ENCODE measurements at places on chromosomes 2 and 18.

GRCh38 chr2:126975671-126976655 is 77.3 kb downstream of the TEX51 start:
- no peak for DNase-seq

DNA sequence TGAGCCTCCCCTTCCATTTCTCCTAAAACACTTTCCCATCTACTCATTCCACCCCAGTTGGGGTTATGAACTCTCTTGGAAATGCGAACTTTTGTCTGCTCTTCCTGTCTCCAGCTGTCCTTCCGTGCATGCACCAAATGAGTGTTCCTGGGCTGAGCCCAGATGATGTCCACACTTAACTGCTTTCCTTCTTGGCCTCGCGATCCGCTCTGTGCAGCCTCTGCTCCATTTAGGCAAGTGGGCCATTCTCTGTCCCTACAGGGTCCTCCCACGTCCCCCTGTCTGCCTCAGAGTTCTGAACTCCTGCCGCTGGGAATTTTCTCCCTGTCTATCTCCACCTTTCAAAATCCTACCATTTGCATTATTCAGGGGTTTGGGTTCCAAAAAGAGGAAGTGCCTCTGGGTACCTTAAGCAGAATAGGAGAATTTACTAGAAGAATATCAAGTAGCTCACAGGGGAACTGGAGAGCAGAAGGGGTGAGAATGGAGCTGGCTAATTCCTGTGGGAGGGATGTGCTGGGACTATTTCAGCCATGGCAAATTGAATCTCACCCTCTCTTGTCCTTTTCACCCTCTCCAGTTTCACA is 4.7 kb upstream of the NCK2 start:
- DNase-seq = no peak

DNA sequence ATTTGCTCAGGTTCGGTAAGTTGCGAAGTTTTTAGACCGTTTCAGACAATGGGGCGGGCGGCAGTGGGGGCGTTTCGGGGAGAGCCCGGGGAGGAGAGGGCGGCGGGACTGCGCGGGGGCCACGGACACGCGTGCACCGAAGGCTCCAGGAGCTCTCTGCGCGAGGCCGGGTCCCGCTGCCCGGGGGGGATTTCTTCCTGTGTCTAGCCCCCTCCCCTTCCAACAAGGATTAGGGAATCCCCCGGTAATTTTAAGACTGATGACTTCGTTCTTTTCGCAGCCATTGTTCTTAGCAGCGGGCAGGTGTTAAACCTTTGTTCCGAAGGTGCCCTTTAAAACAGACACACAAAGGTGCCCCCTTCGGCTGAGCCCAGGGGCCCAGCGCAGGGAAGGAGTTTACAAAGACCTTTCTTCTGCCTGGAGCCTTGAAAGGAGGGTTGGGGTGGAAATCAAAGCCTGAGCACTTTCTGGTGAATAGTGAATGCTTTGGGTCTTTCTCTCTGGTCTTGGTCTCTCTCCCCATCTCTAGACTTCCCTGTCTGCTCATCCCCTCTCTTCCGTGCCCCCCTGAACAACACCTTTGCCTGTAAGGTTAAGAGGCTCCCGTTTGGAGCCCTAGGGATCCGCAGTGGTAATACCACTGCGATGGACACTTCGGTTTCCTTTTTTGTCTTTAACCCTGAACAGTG is 2.1 kb downstream of the TRIB2 start:
- peak; percentile 51 for DNase-seq

DNA sequence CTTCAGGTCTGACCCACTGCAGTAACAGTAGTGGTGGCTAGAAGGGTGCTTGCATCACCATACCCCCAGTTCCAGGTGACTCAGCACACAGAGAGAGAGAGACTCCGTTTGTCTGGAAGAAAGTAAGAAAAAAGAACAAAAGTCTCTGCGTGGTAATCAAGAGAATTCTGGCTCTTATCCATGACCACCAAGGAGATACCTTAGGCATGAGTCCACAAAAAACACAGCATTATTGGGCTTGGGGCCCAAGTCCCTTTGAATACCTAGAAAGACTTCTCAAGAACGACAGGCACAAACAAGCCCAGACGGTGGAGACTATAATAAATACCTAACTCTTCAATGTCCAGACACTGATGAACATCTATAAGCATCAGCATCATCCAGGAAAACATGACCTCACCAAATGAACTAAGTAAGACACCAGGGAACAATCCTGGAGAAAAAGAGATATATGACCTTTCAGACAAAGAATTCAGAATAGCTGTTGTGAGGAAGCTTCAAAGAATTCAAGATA is 21.7 kb upstream of the BAZ2B start:
- DNase-seq = peak; percentile 83

DNA sequence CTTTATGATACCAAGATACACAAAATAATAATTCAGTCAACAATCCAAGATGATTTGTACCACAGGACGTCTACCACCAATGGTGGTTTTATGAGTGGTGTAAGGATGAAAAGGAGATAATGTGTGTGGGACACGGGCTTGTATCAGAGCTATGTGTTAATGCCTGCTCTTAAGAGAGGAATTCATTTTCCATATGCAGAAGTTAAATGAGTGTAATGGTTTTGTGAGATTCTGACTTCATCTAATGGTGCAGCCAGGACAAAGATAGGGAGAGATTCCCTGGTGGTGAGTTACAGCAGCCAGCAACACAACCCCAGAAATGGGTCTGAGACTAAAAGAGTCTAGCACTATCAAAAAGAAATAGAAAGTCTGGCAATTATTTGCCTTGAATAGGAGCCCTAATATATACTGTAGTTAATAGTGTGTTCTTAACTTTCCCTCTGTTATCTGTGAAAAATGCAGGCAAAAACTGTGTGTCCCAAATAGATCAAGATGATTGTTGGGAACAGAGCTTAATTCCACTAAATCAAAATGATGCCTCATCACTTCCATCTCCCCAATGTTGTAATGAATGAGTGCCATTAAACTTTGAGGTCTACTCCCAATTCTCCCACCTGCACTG is 455.0 kb upstream of the TCF4 start:
- no peak for DNase-seq

DNA sequence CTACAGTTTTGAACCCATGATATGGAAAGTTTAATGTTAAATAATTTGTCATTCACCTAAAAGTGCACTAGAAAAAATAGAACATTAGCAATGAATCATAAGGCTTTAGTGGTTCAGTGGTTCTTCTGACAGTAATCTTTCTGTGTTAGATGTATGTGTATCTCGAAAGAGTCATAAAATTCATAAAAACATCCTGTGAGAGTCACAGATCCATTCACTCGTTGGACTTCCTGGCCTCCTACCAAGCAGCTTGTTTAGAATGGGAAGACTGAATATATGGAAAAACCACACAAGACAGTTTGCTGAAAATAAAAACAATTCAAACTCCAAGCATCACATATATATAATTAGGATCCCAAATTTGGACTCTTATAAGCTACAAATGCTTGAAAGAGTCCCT is 34.8 kb downstream of the ADNP2 start:
- peak; percentile 76 for DNase-seq

- DNase-seq = no peak
Measured at GRCh38 chr2:112566104-112566503, 18.3 kb upstream of the CHCHD5 start.

DNA sequence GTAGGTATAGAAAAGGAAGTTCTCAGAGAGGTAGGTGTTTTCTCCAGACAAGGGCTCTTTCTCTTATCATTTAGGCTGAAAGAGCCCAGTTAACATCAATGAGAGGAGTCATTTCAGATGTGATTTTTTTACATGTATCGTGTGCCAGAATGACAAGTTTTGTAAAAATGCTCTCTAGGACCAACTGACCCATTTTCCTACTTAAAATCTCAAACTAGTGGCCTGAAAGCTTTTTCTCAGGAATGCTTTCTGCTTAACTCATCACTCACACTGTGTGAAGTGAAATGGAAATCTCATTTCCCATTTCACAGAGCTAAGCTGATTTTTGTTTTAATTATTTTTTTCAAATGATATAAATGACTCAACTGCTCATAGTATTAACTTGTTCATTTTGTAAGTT is 128.7 kb upstream of the CYP26B1 start:
- DNase-seq = peak; percentile 53

DNA sequence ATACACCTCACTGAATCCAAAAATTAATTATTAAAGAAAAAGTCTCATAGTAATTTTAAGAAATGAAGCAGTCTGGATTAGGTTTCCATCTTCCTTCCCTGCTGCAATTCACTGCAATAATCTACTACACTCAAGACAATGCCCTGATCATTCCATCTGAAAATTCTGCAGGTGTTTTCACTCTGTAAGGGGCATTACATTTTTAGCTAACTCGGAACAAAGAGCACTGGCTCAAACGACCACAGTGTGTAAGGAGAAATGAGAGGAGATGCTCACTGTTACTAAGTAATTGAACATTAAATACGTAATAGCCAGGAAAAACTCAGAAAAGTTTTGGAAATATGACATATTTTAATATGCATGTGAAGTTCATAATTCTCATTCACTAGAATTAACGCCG is 1.3 kb downstream of the B4GALT6 start:
- DNase-seq = no peak

DNA sequence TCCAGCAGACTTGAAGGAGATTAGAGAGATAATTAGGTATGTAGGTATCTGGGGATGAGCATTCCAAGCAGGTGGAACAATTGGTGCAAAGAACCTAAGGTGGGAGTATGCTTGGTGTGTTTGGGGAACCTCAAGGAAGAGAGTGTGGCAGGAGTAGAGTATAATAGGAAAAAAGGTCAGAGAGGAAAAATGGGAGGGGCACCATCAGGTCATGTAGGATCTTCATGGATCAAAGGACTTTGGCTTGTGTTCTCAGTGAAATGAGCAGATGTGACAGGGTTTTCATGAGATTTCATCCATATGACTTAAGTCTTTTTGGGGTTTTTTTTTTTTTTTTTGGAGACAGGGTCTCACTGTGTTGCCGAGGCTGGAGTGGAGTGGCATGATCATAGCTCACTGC is 47.3 kb downstream of the RBBP8 start:
- no peak for DNase-seq

DNA sequence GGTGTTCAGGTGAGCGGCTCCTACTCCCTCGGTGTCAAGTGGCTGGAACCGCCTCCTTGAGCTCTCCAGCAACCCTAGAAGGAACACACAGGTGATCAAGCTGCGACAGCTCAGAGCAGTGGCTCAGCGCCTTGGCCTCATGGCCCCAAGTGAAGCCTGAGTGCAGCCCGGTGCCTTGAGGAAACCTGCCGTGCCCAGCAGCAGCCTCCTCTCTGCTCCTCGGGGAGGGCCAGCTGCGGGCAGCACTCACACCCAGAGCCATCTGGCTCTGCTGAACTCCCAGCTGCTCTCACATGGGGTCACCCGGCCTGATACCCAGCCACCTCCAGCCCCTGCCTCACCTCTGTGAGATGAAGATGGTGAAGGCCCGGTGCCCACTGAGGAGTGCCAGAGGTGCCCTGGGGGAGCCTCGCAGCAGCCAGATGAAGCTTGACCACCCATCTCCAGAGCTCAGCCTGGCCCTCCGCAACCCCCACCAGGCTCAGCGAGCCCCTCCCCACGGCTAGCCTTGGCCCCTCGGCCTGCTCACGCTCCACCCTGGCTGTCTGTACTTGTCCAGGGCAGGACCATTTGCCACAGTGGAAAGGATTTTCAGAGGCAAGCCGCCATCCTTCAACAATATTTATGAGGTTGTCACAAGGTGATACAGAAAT is 70.6 kb upstream of the RAB6C start:
- DNase-seq = no peak

GRCh38 chr2:18549083-18549482 is 11.4 kb downstream of the RDH14 start:
- no peak for DNase-seq

GRCh38 chr2:167595839-167596471 is 651.4 kb downstream of the STK39 start:
- no peak for DNase-seq

- DNase-seq = no peak
Measured at GRCh38 chr2:2142345-2142744, 188.7 kb downstream of the MYT1L start.

GRCh38 chr2:102453501-102453900 is 19.5 kb upstream of the SLC9A4 start:
- no peak for DNase-seq

- peak; percentile 95 for DNase-seq
Measured at GRCh38 chr2:143524119-143524553, 394.9 kb downstream of the ARHGAP15 start.

- no peak for DNase-seq
Measured at GRCh38 chr18:2148823-2149222, 422.5 kb downstream of the METTL4 start.

- DNase-seq = no peak
Measured at GRCh38 chr2:84800194-84800805, 80.6 kb downstream of the TRABD2A start.

GRCh38 chr2:100580367-100581276 is 17.8 kb downstream of the PDCL3 start:
- DNase-seq = no peak

GRCh38 chr2:30800159-30800558 is 7.1 kb downstream of the CAPN13 start:
- no peak for DNase-seq

- DNase-seq = peak; percentile 63
Measured at GRCh38 chr2:237293978-237294377, 120.0 kb downstream of the COL6A3 start.

- DNase-seq = peak; percentile 81
Measured at GRCh38 chr2:197229509-197230443, 80.8 kb downstream of the ANKRD44 start.

DNA sequence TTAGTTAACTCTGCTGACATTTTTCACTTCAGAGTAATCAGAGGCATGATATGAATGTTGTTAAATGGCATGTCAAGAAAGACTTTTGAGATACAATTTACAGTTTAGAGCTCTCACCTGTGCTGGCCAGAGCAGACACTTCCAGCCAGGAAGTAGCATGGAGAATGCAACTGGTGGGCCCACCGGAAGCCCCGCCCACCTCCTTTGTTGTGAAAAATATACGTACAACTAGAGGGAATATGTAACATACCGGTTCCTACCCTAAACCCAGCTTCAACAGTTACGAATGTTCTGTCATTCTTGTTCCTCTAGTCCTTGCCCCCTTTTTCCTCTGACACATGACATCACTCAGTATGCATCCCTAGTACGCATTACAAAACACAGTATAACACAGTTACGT is 70.2 kb upstream of the ITM2C start:
- DNase-seq = no peak

DNA sequence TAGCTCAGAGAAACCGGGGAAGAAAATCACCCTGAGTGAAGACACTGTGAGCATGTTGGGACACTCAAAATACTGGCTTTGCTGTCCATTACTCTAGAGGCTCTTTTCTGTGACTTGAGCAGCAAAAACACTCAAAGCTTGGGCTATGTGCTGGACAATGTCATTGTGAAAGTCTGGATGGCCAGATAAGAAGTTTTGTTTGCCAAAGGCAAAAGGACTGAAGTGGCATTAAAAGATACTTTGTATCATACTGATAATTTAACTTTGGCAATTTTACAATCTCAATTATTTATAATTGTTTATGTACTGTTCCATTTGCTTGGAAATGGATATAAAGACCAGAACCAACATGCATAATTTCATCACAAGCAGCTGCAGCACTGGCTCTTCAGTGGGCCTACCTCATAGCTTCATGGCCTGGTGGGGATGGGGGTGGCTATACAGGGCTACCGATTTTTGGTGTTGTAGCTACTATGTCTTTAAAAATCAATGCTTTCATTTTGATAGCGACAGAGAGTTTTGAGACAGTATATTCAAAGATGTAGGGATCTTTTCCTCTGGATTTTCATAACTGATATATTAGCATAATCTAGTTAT is 51.1 kb downstream of the RBKS start:
- DNase-seq = no peak
